Activated CD4-positive, alpha-beta T cell treated with anti-CD3 and anti-CD28 coated beads, Interleukin-2, amount 50 U/mL, for 48 hours (primary cell): ENCODE measurements at places on chromosomes 2 and 18.

DNA sequence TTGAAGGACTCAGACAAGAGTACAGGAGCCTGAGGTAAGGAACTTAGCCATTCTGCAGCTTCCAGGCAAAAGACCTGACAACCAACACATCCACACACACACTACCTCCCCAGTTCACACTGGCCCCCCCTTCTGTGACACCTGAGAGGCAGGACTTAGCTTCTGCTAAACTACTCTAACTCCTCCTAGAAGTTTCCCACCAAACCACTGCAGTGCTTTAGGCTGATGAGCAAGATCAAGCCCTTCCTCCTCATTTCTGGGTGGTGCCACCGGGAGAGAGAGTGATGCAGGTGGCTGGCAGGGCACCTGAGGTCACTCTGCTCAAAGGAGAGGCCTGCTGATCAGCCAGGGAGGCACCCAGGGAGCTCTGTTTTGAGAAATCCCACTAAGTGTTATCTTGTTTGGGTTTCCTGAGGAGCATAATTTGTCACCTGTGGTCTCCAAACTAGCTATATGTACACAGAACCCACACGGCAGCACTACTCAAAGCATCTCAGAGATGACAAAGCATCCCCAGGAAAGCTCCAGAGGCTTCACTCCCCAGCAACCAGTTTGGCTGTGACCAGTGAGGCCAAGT is 188.4 kb downstream of the MYO5B start:
- no peak for DNase-seq

GRCh38 chr2:128689971-128690370 is 371.3 kb upstream of the HS6ST1 start:
- no peak for DNase-seq

DNA sequence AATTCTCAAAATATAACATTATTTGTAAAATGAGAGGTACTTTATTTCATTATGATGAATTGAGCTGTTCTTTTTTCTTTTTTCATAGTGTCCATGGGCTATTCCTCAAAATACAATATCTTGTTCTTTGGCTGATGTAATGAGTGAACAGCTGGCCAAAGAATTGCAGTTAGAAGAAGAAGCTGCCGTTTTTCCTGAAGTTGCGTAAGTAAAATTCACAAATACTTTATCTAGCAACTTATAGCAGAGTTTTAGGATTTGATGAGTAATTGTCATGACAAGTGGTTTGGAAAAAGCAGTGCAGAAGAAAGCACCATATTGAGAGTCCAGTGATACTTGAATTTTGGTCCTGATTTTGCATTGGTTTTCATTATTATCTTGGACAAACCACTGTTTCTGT is 9.8 kb downstream of the RIOK3 start:
- DNase-seq = no peak

DNA sequence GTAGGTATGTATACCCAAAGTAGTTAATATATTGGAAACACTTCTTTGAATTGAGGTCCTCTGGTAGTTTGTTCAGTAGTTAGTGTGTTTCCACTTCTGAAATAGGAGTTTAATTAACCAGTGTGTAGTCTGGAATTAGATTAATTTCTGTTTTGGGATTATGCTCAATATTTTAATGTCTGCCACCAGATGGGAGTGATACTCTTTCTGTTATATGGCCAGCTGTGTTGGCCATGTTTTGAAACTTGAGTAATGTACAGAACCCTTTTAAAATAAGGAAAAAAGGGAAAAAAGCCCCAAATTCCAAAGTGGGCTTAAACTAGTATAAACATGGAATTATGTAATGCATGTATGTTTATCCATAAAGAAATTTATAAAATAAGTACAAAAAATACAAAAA is 147.7 kb downstream of the CTNNA2 start:
- no peak for DNase-seq

GRCh38 chr2:82182270-82182669 is 1877.7 kb upstream of the LRRTM1 start:
- no peak for DNase-seq

DNA sequence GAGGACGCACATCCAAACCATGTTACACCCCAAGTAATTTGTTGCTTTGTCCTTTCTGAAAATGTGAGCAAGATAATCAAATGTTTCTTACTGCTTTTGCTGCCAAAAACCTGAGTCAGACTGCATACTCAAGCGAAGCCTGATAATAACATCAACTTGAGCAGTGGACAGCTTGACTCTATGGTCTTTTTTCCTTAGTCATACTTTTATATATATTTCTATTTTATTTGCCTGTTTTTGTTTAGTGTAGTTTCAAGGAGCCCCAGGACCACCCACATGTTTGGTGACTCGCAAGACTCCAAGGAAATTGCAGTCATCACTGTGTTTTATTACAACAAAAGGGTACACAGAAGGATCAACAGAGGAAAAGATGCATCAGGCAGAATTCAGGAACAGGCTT is 688.4 kb upstream of the PIK3C3 start:
- no peak for DNase-seq

DNA sequence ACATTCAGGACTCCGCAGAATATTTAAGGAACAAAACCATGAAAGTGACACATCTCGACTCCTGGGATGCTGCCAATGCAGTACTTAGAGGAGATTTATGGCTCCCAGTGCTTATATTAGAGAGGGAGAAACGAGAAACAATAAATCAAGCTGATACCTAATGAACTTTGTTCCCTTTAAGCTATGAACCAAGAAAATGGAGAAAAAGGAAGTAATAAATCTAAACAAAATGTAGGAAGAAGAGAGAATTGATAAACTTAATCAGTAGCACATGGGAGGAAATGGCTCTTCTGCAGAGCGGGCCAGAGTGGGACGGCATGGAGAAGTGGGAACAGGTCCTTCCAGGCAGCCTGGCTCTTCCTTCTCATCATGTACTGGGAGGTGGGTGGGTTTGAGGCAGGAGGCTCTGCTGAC is 42.7 kb downstream of the NPPC start:
- no peak for DNase-seq

DNA sequence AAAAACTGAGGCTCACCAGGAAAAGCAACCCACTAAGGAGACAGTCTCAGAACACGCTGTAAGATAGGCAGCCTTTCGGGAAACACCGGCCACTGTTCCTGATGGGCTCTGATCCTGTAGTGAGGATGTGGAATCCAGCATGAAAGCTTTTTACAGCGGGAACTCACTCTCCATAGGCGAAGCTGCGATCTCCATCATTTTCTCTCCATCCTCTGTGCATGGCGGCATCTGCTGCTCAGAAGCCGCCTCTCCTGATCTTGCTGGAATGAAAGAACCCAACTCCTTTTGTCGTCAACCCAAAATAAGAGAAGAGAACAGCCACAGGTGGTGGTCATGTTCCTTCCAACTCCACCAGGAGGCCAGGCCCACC is 49.9 kb downstream of the TMEM18 start:
- no peak for DNase-seq

DNA sequence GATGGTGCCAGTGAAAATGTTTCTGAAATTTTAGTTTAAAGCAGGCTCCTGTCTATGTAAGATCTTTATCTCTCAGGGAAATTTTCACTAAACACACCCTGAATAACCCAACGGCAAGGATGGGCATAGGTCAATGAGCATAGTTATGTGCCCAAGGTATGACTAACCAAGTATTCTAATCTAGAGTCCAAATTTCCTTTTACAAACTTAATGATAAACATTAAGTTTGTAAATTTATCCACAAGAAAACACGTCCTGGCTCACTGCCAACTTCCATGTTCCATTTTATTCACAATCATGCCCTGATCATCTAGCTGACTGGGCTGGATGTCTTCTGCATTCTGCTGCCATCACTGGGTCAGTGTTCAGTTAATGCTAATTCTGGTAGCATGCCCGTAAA is 151.2 kb downstream of the SRBD1 start:
- no peak for DNase-seq

DNA sequence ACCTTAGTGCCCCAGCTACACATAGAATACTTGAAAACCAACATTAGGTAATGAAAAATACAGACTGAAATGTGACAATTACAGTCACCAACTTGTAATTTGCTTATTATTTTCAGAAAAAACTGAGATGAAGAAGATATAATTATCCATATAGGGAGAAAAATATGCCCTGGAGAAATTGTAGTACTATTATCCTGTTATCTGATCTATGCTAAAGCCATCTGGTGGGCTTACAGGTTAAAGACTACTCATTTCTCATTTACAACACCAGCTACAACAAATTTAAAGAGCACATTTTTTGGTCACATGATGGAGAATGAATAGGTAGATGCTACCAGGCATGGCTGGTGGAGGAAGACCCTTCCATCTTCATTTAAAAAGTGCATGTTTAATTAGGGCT is 79.6 kb upstream of the NYAP2 start:
- no peak for DNase-seq

DNA sequence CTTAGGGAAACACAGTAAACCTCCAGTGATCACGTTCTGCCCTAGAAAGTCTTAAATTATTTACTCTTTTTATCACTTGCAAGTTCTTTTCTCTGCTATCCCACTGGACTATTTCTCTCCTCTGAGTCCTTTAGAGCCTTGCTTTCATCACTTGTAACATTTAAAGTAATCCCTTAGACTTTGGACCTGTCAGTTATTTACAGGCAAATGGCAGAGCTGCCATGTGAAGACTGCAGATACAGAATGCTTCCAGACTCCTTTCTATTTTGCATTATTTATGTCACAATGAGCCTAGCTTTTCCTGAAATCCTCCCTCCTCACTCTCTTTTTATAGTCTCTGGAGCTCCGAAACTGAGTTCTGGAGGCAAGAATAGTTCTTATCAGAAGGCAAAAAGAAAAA is 325.6 kb upstream of the TRIB2 start:
- DNase-seq = no peak

- DNase-seq = no peak
Observed at GRCh38 chr18:36849288-36850006, 20.5 kb downstream of the KIAA1328 start.

DNA sequence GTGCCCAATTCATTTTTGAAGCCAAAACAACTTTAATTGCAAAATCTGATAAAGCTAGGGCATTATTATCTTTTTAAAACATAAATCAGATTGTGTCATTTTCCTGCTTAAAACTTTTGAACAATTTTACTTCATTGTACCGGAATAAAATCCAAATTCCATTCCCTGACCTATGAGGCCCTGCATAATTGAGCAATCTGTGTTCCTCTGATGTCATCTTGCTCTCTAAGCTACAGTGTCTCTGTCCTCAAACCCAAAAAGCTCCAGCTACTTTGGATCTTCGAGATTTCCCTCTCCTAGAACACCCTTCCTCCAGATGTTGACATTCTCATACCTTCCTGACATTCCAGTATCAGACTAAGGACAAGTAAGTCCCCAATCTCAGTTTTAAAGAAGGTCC is 395.9 kb downstream of the LRATD1 start:
- no peak for DNase-seq

GRCh38 chr2:69734035-69734611 is 7.8 kb upstream of the ANXA4 start:
- no peak for DNase-seq

DNA sequence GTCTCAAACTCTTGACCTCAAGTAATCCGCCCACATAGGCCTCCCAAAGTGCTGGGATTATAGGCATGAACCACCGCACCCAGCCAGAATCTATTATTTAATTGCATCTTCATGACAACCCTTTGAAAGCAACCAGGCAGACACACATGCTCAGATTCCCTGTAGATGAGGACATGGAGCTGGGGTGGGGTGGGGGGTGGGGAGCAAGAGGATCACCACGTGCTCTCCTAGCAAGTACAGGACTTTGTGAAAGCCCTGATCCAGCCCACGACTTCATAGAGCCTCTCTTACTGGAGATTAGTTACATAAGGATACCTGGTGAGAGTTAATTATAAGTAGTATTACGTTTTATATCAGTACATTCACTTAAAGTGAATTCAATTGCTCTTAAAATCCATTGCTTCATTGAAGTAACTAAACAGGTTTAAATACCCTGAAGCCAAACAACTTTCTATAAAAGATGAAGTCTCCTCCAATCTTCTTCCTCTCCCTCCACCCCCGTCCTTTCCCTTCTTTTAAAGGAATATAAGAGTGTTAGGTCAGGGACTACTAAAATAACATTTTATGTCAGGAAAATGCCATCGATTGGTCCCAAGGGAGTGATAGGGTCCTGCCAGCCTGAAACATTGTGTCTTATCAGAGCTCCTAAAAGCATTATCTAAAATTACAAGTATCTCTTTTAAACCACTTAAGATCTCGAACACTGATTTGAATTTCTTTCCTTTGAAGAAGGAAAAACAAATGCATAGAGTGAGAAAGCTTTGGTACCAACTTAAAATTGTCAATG is 123.9 kb downstream of the EPHA4 start:
- DNase-seq = no peak

DNA sequence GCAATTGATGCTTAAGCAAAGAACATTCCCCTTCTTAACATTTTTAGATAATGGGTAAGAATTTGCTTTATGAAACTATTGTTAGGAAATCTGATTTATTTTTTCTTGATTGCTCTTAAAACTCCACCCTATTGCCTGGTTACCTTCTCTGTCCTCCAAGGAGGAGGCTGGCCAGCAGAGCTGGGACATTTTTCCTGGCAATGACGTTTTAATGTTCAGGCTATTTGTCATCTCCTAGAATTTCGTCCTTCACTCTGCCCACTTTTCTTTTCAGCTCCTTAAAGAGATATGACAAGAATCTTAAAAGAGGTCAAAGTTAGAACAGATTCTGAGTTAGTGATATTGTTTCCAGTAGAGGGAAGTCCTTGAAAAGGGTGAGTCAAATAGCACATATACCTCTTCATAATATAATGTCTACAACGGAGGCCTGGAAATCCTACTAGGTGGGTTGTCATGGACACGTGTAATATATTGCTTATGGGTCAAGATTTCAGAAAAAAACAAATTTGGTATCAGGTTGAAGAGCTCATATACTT is 141.0 kb downstream of the CMPK2 start:
- DNase-seq = no peak

DNA sequence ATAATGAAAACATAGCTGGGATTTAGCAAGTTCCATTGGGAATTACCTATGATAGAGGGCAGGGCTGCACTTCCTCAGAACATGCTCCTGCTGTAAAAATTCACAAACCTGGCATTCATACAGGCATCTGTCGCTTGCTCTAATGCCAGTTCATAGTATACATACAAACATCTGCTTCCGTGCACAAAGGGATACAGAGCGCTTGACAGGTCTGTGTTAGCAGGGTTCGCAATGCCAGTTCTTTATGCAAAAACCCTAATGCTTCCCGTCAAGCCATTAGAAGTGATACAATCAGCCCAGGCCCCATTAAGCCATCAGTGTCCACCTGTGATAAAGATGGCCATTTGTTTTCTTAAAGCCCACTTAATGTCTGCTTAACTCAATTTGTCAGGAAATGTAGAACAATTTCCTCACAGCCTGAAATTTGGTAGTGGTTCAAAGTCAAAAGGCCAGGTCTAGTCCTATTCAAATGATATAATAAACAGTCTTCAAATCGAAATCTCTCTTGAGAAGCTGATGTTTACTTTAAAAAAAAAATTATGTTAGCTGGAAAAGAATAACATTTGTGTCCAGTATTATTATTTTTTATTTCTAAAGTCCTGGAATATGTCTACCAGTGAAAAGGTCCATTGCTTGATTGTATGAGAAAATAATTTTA is 556.3 kb downstream of the ARHGAP15 start:
- DNase-seq = no peak

GRCh38 chr2:196125596-196125995 is 45.8 kb downstream of the STK17B start:
- DNase-seq = no peak
